ENCODE measurements at places on chromosomes 2 and 18.

- no peak for DNase-seq
Measured at GRCh38 chr18:79368681-79369080, 27.0 kb upstream of the NFATC1 start.

DNA sequence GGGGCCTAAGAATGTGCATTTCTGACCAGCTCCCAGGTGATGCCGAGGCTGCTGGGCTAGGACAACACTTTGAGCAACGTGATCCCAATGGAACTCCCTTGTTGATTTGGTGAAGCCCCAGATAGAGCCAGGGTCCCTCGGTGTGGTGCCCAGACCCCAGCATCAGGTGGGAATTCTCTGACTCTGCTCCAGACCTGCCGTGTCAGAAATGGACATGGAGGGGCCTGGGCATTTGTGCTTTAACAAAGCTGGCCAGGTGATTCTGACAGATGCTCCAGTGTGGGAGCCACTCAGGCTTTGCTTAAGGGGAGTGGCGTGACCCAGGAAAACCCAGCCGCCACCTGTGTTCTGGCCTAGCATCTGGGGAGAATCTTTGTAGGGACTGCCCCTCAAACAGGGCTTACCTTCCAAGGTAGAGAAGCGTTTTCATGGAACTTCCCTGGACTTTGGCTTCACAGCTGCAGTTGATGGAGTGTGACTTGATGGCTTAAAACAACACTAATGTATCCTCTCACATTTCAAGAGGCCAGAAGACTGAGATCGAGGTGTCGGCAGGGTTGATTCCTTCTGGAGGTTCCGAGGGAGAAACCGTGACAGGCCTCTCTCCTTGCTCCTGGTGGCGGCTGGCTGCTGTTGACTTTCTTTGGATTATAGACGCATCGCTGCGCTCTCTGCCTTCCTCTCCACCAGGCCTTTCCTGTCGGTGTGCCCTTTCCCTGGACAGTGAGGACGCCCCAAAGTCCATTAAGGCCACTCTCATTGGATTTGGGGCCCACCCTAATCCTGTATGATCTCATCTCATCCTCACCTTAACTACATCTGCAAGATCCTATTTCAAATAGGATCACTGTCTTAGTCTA lies 57.0 kb upstream of the HDAC4 start:
- no peak for DNase-seq

DNA sequence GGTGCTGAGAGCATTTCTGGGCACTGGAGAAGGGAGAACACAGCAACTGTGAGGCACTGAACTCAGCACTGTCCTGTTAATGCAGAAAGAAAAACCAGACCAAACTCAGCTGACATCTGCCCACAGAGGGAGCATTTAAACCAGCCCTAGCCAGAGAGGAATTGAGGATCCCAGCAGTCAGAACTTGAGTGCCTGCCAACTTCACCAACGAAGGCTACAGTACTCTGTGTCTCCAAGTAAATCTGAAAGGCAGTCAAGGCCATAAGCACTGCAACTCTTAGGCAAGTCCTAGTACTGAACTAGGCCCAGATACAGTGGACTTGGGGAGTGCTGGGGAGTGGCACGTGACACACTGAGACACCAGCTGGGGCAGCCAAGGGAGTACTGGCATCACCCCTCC lies 176.2 kb upstream of the ZC3H15 start:
- no peak for DNase-seq

- DNase-seq, result peak; percentile 24
Measured at GRCh38 chr18:44841221-44841620, 160.5 kb downstream of the SETBP1 start.

DNA sequence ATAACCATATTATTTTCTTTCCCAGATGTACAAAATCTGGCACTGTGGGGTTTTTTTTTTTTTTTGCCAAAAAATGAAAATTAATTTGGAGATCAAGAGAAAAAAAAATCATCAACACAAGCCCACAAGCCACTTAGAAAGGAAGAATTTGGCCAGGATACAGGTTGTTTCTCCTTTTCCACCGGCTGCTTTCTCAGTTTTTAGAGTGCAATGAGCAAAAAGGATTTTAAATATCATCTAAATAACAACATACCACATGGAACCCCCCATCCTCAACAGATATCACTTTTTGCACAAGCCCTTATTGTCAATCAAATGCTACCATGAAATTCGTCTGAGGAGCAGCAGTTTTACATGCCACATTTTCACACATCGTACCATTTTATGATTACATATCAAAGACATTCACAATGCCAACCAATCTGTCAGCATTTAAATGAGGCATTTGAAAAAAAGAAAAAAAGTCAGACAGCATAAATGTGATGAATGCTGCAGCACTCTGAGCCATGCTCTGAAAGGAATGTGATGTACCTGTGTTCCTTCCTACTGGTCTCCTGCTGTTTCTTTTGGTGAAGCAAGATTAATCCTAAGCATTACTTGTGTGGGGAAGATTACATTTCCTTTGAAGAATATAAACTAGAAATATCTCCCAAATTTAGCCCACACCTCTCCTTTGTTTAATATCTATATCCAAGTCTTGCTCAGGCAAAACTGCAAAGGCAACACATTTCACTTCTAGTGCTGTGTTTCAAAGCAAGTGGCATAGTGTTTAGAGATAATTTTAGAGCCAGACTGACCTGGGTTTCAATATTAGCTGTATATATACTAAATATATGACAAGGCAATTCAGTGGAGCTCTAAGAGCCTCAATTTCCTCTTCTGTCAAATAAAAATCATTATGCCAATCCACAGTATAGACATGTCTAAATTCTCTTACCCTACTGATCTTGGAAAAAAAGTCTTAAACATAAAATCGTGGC lies 391.3 kb downstream of the CMPK2 start:
- no peak for DNase-seq

- peak; percentile 54 for DNase-seq
Measured at GRCh38 chr2:64453770-64454385, at the start of gene LGALSL. Gene LGALSL (plus strand): TSS chr2:64454162. CDS start chr2:64454546, 384 bp downstream.

DNA sequence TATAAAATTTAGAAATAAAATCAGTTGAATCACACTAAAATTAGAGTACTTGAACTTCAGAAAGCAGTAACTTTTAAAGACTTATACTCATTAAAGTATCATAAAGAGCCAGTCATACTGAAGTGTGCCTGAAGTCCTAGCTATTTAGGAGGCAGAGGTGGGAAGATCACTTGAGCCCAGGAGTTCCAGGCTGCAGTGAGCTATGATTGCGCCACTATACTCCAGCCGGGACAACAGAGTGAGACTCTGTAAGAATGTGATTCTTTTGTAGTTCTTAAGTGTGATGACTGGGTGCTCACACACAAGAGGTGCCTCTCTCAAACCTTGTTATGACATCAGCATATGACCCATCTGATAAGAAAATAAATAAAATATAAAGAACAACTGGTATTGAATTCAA lies 14.6 kb downstream of the TLK1 start:
- DNase-seq, result no peak

GRCh38 chr2:19456705-19457309 lies 98.4 kb upstream of the OSR1 start:
- no peak for DNase-seq

GRCh38 chr2:11388262-11389051 lies 44.0 kb upstream of the ROCK2 start:
- no peak for DNase-seq

Measured in AG08395 (cell line).